Heart right ventricle (tissue), 16 donors: ENCODE measurements at places on chromosomes 7 and 10. TPM values are rescaled to one million over a fixed set of nuclear protein-coding genes. Genes with fewer than 3 reads are reported as not detected.

Gene HOXA11
- not detected for total RNA-seq

DNA sequence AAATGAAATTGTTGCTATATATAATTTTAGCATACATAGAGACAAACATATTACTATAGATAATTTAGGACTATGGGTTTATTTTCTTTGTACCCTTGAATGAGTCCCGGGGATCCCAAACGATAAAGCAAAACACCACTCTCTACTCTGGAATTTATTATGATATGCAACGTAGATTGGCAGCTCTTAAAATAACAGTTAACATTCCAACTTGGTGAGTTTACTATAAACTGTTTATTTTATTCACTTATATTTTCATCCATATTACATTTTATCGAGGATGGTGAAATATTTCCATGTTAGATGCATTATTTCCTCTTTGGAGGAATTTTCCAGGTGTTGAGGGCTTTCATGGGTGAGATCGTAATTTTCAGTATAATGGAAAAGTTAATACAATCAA lies 138.7 kb upstream of the DGKB start:
- no peak for DNase-seq

DNA sequence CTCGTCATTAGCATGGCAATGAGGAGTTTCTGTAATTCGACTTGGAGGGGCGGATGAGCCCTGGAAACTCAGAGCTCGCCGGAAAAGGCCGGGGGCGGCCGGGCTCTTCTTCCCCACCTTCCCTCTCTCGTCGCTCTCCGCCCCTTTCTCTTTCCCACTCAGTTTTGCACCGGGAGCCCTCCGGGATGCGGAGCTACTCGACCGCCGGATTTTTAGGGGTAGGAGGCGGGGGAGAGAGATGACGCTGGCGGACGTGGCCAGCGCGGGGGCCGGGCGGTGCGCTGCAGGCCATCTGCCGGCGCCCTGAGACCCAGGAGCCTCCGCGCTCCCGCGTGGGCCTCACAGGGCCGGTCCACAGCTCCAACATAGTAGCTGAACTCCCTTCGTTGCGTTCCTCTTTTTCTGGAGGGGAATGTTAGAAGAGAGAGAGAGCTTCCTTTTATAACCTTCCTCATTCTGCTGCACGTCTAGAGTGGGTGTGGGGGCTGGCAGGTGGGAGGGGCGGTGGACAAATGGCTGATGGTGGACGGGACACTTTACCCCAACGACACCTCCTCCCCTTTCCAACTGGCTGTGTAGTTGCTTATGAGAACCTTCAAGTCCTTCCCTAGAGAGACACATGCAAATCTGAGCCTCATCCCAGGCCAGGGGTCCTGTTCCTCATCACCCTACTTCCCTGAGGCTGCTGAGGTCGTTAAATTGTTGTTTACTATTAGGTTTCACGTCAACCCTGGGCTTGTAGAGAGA lies 1.1 kb upstream of the HOXA1 start:
- DNase-seq: no peak

- DNase-seq: no peak
Observed at GRCh38 chr7:42080841-42081586, 156.0 kb downstream of the GLI3 start.

- no peak for DNase-seq
Observed at GRCh38 chr7:78197447-78197846, 398.9 kb downstream of the PHTF2 start.

- no peak for DNase-seq
Observed at GRCh38 chr7:74230446-74231231, 20.8 kb downstream of the LAT2 start.

Gene PRPS1L1
- total RNA-seq: not detected

Gene MTURN
- total RNA-seq: 27.0 TPM

DNA sequence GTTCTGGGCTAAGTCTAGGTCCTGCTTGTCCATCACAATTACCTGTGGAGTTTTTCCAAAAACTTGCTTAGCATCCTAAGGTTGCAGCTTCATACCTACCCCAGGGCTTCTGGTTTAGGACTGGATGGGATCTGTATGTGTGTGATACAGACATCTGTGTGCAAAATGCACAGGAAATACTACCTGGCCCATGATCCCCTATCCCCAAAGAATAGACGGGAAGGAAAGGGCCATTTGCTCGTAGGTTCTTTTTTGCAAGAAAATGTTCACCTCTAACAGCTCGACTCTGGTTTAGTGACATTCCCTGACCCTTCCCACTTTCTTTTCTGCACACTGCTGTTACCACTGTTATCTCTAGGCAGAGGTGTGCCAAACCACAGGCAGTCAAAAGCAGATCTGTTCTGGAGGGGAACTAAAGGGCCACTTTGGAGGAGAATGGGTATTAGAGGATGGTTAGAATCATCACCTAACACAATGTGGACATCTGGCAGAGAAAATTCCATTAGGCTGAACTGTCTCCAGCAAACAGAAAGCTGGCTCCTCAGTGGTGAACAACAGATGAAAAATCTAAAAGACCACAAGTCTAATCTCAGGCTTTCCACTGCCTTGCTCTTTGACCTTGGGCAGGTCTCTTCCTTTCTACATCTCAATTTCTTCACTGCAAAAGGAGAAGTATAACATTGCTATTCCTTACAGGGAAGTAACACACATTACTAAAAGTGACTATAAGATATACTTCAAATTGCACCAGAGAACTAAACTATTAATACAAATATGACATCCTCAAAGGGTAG lies 107.4 kb downstream of the UBE2H start:
- DNase-seq: no peak

- DNase-seq: no peak
Observed at GRCh38 chr10:43628956-43629355, 19.7 kb downstream of the ZNF32 start.

DNA sequence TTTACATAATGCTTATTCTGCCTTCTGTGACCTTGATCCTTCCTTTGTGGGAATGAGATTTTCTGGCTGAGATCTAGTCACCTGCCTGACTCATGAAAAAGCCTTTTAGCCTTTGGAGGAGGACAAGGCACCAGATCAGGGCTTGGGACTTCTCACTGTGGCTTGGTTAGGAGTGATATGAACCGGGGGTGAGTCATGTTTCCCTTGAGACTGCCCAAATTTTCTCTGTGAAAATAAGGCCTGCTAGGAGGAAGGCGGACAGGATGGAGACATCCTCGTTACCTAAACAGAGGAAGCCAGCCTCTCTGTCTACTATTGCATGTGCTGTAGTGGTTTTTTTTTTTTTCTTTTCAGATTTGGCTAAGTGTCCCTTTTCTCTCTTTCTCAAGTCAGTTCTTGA lies 57.8 kb downstream of the EVX1 start:
- no peak for DNase-seq

- no peak for DNase-seq
Observed at GRCh38 chr10:7279303-7279702, 131.5 kb downstream of the SFMBT2 start.

Gene TSPAN33
- total RNA-seq: 8.7 TPM

Gene OR9A2
- total RNA-seq: not detected

Gene KIF11
- 1.0 TPM for total RNA-seq
